GM10248 (cell line): ENCODE measurements at places on chromosomes 12 and 14.

DNA sequence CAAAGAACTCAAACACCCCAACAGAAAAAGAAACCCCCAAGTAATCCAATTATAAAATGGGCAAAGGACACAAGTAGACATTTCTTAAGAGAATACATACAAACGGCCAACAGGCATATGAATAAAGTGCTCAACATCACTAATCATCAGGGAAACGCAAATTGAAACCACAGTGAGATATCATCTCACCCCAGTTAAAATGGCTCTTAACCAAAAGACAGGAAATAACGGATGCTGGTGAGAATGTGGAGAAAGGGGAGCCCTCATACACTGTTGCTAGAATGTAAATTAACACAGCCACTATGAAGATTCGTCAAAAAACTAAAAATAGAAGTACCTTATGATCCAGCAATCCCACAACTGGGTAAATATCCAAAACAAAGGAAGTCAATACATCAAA is 52.4 kb downstream of the CLMN start:
- DNase-seq = no peak

DNA sequence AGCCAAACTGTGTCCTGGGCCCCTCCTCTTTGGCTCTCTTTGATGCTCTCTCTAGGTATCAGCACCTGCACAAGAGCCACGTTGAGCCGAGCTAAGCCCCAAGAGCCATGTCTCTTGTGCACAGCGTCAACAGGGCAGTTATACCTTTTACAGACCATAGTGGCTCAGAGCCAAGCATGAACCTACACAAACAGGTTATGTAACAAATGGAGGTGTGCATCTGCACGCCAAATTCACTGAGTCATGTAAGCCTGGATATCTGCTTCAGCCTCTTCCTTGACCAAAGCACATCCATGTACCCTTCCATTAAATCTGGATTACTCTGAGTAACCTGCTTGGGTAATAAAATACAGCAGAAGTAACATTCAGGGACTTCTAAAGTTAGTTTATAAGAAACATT is 509.7 kb downstream of the NAV3 start:
- DNase-seq = no peak

GRCh38 chr12:17304503-17305347 is 698.8 kb upstream of the LMO3 start:
- no peak for DNase-seq

GRCh38 chr12:103392722-103393121 is 103.0 kb downstream of the C12orf42 start:
- peak; percentile 14 for DNase-seq
